ENCODE measurements at places on chromosomes 11 and 22.

DNA sequence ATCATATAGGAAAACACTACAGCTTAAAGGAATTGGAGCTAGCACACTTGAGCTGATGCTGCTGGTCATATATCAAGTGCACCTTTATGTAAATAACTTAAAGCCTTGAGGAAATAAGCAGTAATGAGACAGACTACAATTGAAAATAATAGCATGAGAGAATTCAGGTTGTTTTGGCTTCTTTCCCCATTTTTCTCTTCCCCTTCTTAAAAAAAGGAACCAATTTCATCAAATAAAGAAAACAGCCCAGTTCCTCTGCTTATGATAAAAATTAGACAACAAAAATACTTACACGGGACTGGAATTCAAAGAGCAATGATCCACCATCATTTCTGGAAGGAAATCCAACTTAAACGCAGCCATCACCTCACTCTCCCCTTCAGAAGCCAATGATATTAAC lies 50.2 kb upstream of the RAPSN start:
- DNase-seq: no peak

GRCh38 chr22:42160830-42161696 lies 30.5 kb upstream of the CYP2D6 start:
- DNase-seq: no peak

GRCh38 chr11:32861850-32862577 lies 30.6 kb upstream of the QSER1 start:
- DNase-seq: no peak

- DNase-seq: no peak
These were observed 29.7 kb upstream of the GNB1L start for GRCh38 chr22:19884161-19884953.

DNA sequence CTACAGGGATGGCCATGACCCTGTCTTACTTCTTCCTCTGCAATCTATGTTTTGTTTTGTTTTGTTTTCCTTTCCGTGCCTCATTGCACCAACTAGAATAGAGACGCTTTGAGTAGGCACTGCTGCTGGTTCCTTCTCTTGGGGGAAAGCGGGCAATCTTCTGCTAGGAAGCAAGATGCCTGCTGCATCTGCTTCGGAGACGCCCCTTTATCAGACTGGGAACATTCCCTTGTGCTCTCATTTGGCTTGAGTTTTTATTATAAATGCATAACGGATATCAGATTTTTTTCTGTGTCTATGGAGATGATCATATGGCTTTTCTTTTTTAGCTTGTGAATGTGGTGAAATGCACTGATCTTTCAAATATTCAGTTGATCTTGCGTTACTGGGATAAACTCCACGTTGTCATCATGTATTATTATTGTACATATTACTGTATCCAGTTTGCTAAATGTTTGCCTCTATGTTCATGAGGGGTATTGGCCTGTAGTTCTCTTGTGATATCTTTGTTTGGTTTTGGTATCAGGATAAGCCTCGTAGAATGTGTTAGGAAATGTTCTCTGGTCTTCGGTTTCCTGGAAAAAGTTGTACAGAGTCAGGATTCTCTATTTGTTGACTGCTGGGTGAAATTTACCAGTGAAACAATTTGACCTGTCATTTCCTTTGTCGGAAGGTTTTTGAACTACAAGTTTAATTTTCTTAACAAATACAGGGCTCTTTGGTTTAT lies 23.4 kb upstream of the KRTAP5-6 start:
- no peak for DNase-seq

DNA sequence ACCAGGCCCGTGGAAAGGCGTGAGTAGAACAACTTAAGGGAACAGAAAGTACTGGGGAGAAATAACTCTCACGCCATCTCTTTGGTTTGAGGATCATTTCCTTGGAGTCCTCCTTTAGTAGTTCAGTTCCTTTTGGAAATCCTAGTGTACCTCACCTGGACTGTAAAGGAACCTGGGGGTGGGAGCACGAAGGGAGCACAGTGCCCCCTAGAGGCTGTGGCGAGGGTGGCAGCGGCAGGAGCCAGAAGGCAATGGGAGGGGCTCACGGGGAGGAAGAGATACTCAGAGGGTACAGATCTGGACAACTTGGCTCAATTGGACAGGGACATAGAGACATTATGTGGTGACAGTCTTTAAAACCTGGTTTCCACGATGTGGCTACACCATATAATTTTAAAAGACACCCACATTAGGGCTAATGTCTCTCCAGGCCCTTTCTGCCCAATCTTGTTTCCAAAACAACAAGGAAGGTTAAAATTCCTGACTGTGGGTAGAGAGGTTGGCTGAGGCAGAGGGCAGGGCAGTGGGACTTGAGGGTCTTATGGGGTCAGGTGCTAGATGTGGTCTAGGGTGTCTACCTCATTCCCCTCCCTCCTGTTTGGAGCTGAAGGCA lies 87.0 kb downstream of the CSNK2A3 start:
- peak; percentile 19 for DNase-seq

GRCh38 chr11:80443177-80443576 lies 1002.3 kb upstream of the TENM4 start:
- no peak for DNase-seq

DNA sequence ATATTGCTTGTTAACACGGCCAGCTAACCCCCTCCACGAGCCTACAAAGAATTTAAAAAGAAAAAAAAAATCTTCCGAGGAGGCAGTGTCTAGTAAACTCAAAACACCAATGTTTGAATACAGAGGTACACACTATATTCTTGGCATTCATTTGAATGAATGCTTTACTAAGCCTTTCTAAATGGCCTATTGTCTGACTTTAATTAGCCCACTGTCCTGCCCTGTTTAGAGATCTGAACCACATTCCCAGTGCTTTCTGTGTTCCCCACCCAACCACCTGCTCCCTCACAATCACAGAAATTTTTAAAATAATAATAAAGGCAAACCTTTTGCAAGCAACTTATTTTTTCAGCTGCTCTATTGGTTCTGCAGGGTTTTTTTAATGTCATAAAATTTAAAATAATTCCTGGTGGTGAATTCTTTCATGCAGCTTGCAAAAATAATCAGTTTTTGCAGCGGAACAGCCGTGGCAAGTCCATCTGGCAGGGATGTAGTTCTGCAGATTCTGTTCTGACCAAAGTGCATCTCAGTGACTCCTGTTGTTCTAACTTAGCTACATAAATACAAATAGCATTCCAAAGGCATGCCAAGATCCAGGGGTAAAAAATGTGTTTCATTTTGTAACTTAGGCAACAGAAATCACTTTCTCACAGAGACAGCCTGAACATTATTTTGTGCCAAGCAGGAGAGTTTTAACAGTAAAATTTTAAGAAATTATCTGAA lies 23.8 kb downstream of the POU2AF2 start:
- DNase-seq: no peak

- no peak for DNase-seq
These were observed 546.0 kb upstream of the CCDC179 start for GRCh38 chr11:23406131-23406819.
